ENCODE measurements at places on chromosomes 13 and 19.

GRCh38 chr19:33438987-33439781 lies 65.7 kb downstream of the CEBPG start:
- no peak for DNase-seq

DNA sequence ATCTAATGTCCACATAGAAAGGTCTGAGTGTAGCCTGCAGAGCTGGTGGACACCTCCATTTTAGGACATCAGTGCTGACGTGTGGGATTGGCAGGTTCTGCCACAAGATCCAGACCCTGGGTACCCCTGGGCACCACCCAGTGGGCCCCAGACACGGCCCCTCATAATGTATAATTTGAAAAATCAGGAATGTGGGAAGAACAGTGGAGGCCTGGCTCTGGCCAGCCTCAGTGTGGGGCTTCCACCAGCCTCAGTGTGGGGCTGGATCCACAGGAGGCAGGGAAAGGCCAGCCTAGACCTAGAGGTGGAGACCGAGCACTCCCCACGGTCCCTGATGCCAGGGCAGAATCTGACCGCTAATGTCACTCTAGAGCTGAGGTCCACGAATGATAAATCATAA lies 150.7 kb upstream of the SOX1 start:
- DNase-seq = no peak

DNA sequence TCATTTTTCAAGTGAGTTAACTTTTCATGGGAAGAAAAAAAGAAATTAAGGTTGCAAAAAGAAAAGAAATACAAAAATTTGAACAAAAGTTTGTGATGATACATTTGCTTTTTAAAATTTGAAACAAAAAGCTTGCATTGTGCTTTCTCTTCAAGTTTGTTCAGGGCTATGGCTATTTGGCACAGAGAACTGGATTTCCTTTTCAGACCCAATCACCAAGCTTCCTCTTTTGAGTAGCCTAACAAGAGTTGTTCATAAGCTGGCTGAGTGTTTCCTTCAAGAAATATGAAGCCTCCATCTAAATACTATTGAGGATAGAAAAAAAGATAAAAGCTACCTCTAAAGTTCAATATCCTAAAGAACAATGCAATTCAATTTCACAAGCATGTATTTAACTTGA lies 787.8 kb downstream of the LIG4 start:
- no peak for DNase-seq

- DNase-seq = no peak
Observed at GRCh38 chr19:41206926-41207750, 11.9 kb upstream of the AXL start.

DNA sequence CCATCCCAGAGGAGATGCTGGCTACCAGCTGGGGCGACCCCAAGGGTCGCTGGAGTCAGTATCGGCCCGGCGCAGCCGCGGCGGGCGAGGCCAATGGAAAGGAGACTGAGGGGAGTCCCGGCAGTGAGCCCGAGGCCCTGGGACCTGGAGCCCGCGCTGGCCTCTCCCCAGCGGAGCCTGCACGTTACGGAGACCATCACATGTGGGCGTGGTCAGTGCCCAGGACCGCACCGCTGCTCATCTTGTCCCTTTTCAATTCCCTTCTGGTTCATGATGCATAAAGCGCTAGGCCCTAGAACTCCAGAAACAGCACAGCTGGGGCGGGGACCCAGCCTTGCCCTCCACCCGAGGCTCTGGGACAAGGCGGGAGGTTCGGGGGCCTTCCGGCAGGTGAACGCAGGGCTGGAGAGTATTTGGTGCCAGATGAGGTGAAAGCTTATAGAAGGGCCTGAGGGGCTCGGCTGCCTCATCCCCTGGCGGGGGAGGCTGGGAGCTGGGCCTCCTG lies 8.0 kb downstream of the C19orf25 start:
- DNase-seq = no peak

DNA sequence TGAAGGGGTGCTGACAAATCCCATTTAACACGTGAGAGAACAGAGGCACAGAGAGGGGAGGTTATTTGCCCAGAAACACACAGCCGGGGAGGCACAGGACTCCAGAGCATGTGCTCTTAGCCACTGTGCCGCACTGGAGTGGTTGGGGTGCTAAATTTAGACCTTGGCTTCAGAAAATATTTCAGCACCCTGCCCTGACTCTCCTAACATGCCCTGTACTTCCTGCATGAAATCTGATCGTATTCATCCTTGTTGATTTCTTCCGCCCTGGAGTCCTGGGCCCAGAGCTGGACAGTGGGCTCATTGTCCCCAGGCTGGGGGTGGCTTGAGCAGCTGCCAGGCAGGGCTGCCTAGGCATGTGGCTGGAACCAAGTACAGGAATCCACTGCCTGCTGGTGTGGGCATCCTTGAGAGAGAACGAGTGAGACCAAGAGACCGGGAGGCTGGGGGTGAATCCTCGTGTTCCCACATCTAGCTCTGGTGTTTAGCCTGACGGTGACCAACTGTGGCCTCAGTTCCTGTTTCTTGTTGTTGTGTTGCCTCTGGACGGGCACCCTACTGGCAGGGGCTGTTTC lies 5.3 kb downstream of the SLC27A1 start:
- DNase-seq = no peak

- no peak for DNase-seq
Observed at GRCh38 chr19:49741210-49741844, 21.8 kb downstream of the TSKS start.

DNA sequence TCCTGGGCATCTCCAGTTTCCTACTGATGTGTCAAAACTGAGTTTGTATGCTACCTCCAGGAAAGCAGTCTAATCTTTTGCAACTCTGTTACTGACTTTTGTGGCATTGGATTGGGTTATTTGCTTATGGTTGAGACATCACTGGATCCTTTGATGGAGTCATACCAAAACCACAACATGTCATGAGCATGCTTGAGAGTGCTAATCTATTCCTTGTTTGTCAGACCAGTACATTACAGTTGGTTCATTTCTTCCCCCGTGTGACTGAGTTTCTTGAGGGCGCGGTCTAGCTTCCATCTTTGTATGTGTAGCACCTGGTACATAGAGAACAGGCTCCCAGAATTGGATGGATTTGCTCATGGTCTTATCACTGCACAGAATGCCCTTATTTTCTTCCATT lies 43.2 kb downstream of the SUGT1 start:
- DNase-seq = no peak

DNA sequence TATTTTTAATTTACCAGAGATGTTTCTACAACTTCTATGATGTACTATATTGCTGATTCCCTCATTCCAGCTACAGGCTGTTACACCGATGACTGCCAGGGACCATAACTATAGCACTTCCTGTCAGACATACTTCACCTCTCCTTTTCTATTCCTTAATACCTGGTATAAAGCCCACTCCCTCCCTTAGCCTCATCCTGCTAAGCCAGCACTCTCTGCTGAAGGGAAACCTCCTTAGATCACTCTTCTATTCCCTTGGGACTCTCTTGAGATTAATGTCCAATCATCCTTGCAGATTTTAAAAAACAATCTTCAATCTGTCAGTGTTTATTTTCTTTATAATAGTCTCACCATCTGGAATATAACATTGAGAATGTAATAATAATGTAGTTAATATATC lies 127.9 kb downstream of the DIAPH3 start:
- DNase-seq = no peak

GRCh38 chr19:32091241-32091640 lies 254.2 kb upstream of the ZNF507 start:
- no peak for DNase-seq

GRCh38 chr19:6812612-6813011 lies 40.1 kb downstream of the VAV1 start:
- no peak for DNase-seq

- no peak for DNase-seq
Observed at GRCh38 chr13:71856548-71857043, 10.4 kb downstream of the DACH1 start.

GRCh38 chr13:35144166-35144890 lies 202.3 kb downstream of the NBEA start:
- DNase-seq = no peak

DNA sequence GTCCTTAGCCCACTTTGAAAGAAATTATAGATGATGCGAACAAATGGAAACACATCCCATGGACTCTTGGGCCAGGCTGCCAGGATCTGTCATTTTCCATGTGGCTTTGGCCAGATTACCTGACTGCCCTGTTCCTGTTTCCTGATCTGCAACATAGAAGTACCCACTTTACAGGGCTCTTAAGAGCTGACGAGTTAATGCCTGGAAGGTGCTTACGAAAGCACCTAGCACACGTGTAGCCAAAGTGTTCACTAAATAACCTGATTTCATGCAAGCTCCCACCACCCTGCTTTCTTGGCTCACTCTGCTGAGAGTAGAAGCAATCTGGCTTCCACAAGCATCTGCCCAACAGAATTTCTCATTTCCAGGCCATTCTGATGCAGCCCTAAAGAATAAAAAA lies 575.2 kb downstream of the MYO16 start:
- no peak for DNase-seq

- no peak for DNase-seq
Observed at GRCh38 chr13:20977394-20977793, 74.8 kb upstream of the XPO4 start.

DNA sequence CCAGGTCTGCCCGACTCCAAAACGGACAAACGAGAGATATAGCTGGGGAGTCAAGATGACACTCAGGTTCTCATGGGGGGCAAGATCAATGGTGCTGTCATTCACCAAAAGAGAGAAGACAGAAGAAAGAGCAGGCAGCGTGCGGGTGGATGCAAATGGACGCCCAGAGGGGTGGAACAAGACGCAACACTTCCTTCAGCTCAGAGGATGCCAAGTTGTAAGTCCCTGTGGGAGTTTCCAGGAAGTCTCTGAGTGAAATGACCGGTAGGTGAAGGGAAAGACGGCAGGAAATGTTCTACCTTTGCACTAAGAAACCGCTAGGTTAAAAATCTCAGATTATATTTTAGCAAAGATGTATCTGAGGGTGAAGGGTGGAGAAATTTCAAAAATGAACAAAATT lies 26.5 kb downstream of the TUBGCP3 start:
- no peak for DNase-seq

DNA sequence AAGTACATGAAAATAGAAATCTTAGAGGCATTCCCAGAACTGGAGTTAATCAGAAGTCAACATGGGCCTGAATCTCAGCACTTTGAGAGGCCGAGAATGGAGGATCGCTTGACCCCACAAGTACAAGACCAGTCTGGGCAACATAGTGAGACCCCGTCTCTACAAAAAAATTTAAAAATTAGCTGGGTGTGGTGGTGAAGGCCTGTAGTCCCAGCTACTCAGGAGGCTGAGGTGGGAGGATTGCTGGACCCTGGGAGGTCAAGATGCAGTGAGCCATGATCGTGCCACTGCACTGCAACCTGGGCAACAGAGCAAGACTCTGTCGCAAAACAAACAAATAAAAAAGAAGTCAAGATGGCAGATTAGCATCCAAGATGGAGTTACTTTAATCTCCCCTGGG lies 8.5 kb downstream of the IFNL2 start:
- DNase-seq = no peak

Data from glomerular endothelial cell (primary cell).